ENCODE measurements at places on chromosomes 7 and 10.
A peak's percentile ranks its signal among the peaks of the same experiment; 100 is the strongest.

DNA sequence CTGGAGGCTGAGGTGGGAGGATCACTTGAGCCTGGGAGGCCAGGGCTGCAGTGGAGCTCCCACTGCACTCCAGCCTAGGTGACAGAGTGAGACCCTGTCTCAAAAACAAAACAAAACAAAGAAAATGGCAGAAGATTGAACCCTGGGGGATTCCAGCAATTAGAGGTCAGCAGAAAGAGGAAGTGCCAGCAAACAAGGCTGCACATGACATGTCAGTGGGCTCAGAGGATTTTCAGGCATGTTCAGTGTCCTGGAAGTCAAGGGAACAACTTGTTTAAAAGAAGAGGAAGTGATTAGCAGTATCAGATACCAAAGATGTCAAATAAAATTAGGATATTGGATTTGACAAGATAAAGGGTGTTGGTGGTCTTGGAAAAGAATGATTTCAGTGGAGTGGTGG lies 32.3 kb downstream of the RAB18 start:
- no peak for DNase-seq

DNA sequence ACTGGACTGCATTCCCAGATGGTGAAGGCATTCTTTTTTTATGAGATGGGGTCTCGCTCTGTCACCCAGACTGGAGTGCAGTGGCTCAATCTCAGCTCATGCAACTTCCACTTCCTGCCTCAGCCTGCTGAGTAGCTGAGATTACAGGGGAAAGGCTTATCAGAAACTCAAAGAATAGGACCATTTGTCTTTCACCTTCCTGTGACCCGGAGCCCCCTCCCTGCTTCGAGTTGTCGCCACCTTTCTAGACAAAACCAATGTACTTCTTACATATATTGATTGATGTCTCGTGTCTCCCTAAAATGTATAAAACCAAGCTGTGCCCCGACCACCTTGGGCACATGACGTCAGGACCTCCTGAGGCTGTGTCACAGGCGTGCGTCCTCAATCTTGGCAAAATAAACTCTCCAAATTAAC lies 1.8 kb upstream of the METTL27 start:
- no peak for DNase-seq

DNA sequence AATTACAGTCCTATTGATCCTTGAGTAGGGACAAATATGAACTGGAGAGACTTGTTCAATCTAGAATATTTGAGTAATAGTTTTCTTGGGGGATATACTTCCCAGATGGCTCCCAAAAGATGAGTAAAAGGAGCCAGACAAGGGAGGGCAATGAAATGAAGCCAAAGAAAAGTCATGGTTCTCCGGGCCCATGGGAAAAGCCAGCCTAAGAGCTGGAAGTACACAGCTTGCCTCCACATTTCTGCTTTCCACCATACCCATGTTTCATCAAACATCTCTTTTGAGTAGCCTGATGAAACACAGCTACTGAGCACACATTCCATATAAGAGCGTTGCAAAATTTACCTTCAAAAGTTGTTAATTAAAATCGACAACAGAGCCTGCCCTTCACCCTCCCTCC lies 535.0 kb upstream of the FZD8 start:
- no peak for DNase-seq

DNA sequence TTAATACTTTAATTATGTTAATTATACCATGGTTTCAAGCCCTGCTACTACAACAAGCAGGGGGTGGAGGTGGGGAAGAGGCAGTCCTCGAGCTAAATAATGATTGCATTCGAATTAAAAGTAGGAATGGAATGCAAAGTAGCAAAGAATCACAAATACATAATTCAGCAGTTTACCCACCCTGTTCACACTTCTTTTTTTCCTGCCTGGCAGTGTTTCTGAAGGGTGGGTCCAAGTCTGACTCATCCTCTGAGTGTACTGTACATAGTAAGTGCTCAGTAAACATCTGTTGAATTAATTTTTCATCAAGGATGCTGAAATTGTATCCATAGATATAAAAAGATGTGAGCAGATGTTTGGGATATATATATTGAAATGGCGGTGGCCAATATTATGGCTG lies 778.8 kb downstream of the LRMDA start:
- no peak for DNase-seq

DNA sequence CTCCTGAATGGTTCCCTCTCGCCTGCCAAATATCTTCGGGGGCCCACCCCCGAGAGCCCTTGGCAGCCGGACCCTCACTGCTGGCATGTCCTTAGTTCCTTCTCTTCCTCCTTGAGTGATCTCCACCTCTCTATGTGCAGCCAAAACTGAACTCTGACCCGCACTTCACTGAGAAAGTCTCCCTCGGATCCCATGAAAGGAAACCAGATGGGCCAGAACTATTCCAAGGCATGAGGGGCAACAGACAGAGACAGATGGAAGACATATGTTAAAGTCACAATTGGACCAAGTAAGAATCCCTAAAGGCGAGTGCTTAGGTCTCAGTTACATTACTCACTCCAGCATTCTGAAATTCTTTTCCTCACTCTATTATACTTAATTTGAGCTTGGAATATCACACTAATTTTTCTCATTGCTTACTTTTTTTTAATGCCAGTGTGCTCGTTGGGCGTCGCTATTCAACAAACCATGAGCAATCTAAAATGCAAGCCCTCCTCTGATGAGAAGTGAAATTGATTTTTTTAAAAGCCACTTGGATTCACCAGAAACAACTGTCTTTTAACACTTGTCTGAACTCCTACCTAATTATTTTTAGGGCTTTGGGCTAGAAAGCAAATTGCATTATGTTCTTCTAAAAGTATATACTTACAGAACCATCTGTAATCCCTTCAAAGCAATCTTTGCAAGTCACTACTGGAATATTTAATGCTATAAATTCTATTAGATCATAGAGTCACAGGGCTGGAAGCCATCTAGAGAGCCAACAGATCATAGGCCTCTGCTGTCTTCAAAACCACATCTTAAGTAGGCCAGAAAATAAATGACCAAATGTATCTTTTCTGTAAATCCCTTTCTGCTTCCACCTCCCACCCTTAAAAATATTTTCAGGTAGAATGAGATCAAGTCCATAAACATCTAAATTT lies 43.3 kb upstream of the EZH2 start:
- no peak for DNase-seq

DNA sequence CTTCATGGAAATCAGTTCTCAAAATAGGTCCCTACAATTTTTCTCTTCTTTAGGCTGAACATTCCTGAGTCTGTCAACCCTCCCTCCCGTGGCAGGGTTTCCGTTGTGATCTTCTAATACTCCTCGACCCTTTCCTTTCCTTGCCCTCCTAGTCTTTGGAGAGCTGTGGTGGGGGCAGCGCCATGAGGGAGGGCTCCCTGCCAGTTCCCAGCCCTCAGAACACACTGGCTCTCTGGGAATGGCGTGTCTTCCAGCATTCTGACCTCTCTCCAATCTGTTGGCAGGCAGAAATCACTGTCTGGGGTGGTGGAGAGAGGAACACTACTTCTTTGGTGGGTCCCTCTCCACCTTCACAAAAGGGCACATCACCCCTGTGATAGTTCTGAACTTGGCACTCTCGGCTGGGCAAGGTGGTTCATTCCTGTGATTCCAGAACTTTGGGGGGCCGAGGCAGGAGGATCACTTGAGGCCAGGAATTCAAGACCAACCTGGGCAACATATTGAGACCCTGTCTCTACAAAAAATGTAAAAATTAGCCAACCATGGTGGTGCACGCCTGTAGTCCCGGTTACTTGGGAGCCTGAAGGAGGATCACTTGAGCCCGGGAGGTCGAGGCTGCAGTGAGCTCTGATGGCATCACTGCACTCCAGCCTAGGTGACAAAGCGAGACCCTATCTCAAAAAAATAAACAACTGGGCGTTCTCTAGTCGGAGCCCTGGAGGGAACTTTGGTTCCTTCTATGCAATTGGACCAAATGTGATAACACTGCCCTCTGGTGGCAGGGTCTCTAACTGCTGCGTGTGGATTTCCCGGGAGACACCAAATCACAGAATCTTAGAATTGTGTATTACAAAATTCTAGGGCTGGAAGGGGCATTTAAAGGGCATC lies 13.1 kb upstream of the ARPC1A start:
- peak; percentile 87 for DNase-seq

DNA sequence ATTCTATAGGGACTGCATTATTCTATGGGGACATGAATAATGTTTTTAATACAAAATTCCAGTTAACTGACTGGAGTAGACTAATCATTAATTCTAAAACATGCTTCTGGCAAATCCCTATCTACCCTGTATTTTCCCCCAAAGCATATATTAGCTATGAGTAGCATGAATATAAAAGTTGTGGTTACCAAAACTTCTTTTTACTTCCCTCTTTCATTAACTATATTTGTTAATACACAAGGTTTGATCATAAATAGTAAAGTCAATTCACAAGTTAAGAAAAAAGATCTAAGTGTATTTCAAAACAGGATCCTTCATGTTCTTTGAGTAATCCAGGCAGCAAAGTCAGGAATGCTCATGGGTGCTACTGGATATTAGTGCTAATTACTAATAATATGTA lies 2.9 kb upstream of the RALA start:
- DNase-seq = no peak

- no peak for DNase-seq
Observed at GRCh38 chr7:46852795-46853194, 729.1 kb downstream of the TNS3 start.

- peak; percentile 94 for DNase-seq
Observed at GRCh38 chr7:32518534-32519140, 23.3 kb downstream of the AVL9 start.

DNA sequence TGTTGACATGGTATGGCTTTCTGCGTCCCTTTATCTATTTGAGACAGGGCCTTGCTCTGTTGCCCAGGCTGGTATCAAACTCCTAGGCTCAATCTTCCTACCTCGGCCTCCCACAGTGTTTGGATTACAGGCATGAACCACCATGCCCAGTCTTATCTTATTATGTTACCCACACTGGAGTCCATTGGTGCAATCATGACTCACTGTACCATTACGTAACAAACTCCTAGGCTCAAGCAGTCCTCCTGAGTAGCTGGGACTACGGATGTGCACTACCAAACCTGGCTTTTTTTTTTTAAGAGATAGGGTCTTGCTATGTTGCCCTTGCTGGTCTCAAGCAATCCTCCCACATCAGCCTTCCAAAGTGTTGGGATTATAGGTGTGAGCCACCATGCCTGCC lies 66.7 kb downstream of the CCDC3 start:
- no peak for DNase-seq

DNA sequence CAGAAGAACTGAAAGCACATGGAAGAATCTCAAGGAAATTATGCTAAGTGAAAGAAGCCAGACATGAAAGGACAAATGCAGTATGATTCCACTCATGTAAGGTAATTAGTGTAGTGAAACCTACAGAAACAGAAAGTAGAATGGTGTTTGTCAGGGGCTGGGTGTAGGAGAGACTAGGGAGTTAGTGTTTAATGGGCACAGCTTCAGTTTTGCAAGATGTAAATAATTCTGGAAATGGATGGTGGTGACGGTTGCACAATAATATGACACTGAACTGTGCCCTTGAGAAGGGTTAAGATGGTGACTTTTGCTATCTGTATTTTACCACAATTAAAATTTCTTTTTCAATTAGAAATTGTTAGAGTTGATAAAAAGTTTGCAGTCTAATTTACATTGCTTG lies 157.3 kb upstream of the ADCY1 start:
- no peak for DNase-seq

Measured in GM23338 (cell line).